ENCODE measurements at places on chromosomes 7 and 10. TPM values are rescaled to one million over a fixed set of nuclear protein-coding genes. Genes with fewer than 3 reads are reported as not detected.

DNA sequence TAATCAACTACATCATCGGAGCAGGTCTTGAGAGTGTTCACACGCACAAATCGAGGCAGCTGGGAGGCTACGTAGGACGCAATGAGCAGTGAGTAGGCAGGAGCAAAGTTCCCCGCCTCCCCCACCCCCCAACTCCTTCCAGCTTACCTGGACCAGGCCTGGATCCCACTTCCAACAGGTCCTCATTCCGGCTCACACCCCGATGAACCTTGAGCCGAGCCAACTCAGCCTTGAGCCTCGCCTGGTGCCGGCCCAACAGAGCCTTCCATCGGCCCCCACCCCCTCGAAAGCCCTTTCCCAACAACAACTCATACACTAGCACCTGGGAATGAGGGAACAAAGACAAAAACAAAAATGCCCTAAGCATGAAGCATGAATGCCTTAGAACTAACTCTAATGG lies 1.2 kb downstream of the NSUN5 start:
- no peak overlapping the region for H3K4me3 ChIP-seq
- H3K4me1 ChIP-seq = peaks cover 23% of the 10 kb centered on the region
- DNase-seq = no peak
- peaks cover 35% of the 10 kb centered on the region for H3K36me3 ChIP-seq
- H3K27ac ChIP-seq = no peak overlapping the region

DNA sequence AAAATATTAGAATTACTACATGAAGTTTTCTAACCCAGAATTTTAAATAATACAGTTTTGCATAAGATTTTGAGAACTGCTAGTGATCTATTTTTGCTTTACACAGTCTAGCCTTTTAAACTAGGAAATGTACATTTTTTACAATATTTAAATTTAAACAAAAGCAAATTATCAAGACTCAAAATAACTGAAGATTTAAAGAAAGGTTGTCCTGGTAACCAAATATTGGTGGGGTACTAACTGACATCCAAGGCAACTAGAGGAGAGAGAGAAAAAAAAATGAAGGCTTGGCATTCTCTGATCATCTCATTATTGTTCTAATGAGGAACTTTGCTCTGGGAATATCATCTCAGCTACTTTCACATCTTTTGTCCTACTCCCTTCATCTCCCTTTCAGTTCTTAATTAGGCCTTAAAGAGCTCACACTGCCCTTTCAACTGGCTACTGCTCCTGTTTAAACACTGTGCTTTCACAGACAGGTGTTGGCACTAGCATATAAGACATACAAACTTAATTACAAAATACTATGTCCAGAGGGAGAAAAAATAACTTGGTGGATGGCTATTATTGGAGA lies 33.7 kb downstream of the RAB11FIP2 start:
- peaks cover 11% of the 10 kb centered on the region for H3K36me3 ChIP-seq
- H3K4me1 ChIP-seq = no peaks in the 10 kb centered on the region
- no peaks in the 10 kb centered on the region for H3K27me3 ChIP-seq
- DNase-seq = no peak
- H3K27ac ChIP-seq = no peak overlapping the region

GRCh38 chr7:30682212-30683083 lies at the start of gene CRHR2:
TSS of gene CRHR2 (minus strand) at chr7:30682456. CDS start at chr7:30682280, 176 bp downstream.
- H3K36me3 ChIP-seq = no peaks in the 10 kb centered on the region
- peak within 1 kb of the TSS; percentile 68 for H3K4me3 ChIP-seq
- peaks cover 80% of the 10 kb centered on the region for H3K27me3 ChIP-seq

- H3K27ac ChIP-seq = no peak overlapping the region
- no peaks in the 10 kb centered on the region for H3K27me3 ChIP-seq
- H3K36me3 ChIP-seq = no peaks in the 10 kb centered on the region
- no peak overlapping the region for H3K4me3 ChIP-seq
Observed at GRCh38 chr10:105844241-105844640, 1203.2 kb downstream of the SORCS3 start.

- peaks cover 31% of the 10 kb centered on the region for H3K36me3 ChIP-seq
- H3K4me1 ChIP-seq = peaks cover 46% of the 10 kb centered on the region
- no peak for DNase-seq
- H3K27me3 ChIP-seq = no peaks in the 10 kb centered on the region
- H3K27ac ChIP-seq = peak overlapping the region; percentile 77
- peak overlapping the region; percentile 44 for H3K4me3 ChIP-seq
Observed at GRCh38 chr7:99380823-99381663, 6.5 kb downstream of the ARPC1B start.

SPDYE8 gene
- total RNA-seq = not detected

BRAT1 gene
- 37.7 TPM for total RNA-seq

HUS1 gene
- total RNA-seq = 15.6 TPM

- H3K27me3 ChIP-seq = no peaks in the 10 kb centered on the region
- H3K36me3 ChIP-seq = no peaks in the 10 kb centered on the region
- DNase-seq = no peak
- no peak overlapping the region for H3K4me3 ChIP-seq
Observed at GRCh38 chr7:117777335-117778142, 95.7 kb downstream of the CTTNBP2 start.

DNA sequence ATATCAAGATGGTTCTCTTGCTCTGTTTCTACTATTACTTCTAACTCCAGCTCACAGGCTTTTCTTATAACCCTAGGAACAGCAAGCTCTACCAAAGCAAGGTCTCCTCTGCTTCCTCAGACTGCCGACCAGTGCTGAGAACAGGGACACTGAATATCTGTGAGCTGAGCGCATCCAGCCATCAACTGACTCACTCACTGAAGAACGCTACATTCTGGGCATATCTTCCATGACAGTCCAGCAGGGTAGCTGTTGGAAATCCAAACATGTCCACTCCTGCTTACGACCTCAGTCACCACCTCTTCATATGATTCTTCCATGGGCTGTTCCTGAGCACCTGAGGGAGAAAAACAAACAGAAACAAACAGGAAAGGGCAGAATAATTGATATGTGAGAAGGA lies 2.8 kb downstream of the ZNF32 start:
- DNase-seq = no peak
- H3K27ac ChIP-seq = no peak overlapping the region
- H3K4me3 ChIP-seq = no peak overlapping the region
- peaks cover 17% of the 10 kb centered on the region for H3K4me1 ChIP-seq
- no peaks in the 10 kb centered on the region for H3K27me3 ChIP-seq
- H3K36me3 ChIP-seq = peaks cover 33% of the 10 kb centered on the region

GRCh38 chr10:125120053-125120710 lies 40.2 kb downstream of the CTBP2 start:
- H3K27me3 ChIP-seq = no peaks in the 10 kb centered on the region
- peak overlapping the region; percentile 76 for H3K27ac ChIP-seq
- no peaks in the 10 kb centered on the region for H3K36me3 ChIP-seq
- DNase-seq = no peak
- peaks cover 84% of the 10 kb centered on the region for H3K4me1 ChIP-seq

- no peaks in the 10 kb centered on the region for H3K4me1 ChIP-seq
- no peak overlapping the region for H3K27ac ChIP-seq
- H3K4me3 ChIP-seq = no peak overlapping the region
- no peaks in the 10 kb centered on the region for H3K27me3 ChIP-seq
- H3K36me3 ChIP-seq = no peaks in the 10 kb centered on the region
Observed at GRCh38 chr10:107206833-107207232, 42.3 kb upstream of the SORCS1 start.

GRCh38 chr10:103911021-103911459 lies 6.9 kb downstream of the STN1 start:
- H3K36me3 ChIP-seq = no peaks in the 10 kb centered on the region
- H3K27ac ChIP-seq = peak overlapping the region; percentile 53
- H3K4me3 ChIP-seq = no peak overlapping the region
- H3K4me1 ChIP-seq = peaks cover 36% of the 10 kb centered on the region
- no peak for DNase-seq

GRCh38 chr10:44862006-44862751 lies 49.0 kb upstream of the TMEM72 start:
- H3K27ac ChIP-seq = no peak overlapping the region
- H3K36me3 ChIP-seq = no peaks in the 10 kb centered on the region
- H3K4me3 ChIP-seq = no peak overlapping the region
- DNase-seq = no peak
- no peaks in the 10 kb centered on the region for H3K27me3 ChIP-seq

SLC16A12 gene
- 2.2 TPM for total RNA-seq

DNA sequence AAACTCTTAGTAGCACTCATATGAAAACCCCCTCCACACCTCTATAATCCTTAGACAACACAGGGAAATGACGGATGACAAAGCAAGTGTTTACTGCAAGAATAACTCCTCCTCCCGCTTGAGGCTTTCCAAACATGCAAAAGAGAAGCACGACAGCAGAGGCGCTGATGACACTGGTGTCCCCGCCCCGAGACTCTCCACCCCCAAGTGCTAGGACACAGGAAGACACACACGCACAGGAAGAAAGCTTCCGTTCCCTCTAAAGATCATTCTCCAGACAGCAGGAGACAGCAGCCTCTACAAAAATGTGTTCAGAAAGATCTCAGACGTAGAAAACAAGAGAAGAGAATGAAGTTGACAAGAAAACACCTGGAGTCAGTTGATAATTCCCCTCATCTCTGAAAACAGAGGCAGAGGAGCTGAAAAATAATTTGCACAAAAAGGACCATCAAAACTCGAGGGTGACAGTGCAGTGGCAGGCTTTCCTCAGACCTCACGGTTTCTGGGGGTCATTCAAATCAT lies 90.2 kb downstream of the DLG5 start:
- peaks cover 94% of the 10 kb centered on the region for H3K36me3 ChIP-seq
- no peak overlapping the region for H3K27ac ChIP-seq
- H3K4me1 ChIP-seq = peaks cover 30% of the 10 kb centered on the region

- no peaks in the 10 kb centered on the region for H3K27me3 ChIP-seq
- DNase-seq = no peak
- H3K36me3 ChIP-seq = no peaks in the 10 kb centered on the region
Observed at GRCh38 chr10:95741807-95742467, 14.0 kb upstream of the ENTPD1 start.

MARVELD1 gene
- total RNA-seq = 43.4 TPM

DNA sequence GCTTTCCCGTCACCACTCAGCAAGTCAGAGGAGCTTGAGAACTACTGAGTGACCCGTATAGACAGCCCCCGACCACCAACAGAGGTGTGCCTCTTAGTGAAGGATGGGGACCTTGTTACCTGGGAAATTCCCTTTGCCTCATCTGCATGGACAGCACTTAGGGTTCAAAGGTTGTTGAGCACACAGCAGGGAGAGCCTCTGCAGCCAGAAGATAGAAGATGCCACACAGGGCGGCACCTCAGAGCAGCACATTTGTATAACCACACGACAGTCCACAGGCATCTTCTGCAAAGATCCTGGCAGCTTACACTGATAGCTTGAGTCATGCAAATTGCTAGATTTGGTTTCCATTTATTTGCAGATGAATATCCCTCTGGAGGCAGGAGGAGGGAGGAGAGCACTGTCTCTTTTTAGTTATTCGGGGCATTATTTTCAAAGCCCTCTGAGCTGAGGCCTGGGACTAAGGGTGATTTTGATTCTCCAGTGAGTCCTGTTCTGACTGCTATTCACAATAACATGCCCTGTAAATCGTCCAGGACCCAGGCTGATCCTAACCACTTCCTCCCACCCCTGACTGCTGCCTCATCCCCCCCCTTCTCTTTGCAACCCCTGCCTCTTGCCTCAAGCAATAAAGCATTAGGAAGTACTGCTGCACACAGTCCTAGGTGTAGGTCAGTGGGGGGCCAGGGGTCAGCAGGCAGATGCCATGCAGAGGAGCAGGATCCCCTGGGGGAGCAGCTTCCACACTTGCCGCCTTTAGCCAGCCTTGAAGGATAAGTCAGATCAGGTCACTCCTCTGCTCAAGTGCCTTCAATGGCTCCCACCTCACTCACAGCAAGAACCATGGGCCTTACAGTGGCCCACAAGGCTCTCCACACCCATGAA lies 24.6 kb upstream of the INMT start:
- no peak overlapping the region for H3K27ac ChIP-seq
- no peaks in the 10 kb centered on the region for H3K36me3 ChIP-seq
- H3K4me3 ChIP-seq = no peak overlapping the region
- peaks cover 10% of the 10 kb centered on the region for H3K27me3 ChIP-seq
- DNase-seq = no peak

GRCh38 chr10:114336823-114337509 lies 67.3 kb downstream of the AFAP1L2 start:
- no peaks in the 10 kb centered on the region for H3K36me3 ChIP-seq
- no peak overlapping the region for H3K4me3 ChIP-seq
- H3K4me1 ChIP-seq = peaks cover 26% of the 10 kb centered on the region

NYAP1 gene
- 1.7 TPM for total RNA-seq

METTL2B gene
- 19.9 TPM for total RNA-seq

HOXA5 gene
- total RNA-seq = 7.8 TPM

APBB1IP gene
- total RNA-seq = 2.6 TPM

ZNF503 gene
- 21.2 TPM for total RNA-seq

TAS2R41 gene
- 0.66 TPM for total RNA-seq

DNA sequence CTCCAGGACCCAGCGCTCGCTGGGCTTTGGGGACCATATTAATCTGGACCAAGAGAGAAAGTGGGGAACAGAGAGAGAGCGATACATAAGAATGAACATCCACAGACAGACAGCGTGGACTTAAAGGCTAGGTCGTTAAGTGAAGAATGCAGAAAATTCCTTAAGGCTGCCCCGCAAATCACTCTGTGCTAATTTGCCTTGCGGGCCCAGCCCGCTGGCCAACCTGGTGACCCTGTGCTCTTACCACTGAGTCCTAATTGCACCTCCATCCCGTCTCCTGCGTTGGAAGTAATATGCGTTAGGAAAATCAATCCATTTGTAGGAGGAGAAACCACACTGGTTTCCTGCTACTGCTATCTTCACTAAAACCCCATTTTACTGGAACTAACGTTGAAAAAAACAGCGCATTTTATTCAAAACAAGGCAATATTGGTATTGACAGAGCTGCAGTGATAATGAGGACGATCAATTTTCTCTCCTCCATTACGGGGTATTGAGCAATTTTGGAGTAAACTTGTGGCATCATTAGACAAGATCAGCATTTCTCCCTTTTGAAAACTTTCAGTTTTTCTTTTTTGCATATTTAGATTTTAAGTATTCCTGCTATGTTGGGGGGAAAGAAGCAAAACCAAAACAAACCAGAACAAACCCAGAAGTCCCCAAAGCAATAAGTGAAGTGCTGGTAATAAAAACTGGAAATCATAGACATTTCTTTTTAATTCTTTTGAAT lies 85.2 kb downstream of the WDFY4 start:
- DNase-seq = no peak
- H3K27me3 ChIP-seq = no peaks in the 10 kb centered on the region
- H3K4me3 ChIP-seq = no peak overlapping the region

WIPF3 gene
- 7.8 TPM for total RNA-seq

- H3K4me3 ChIP-seq = no peak overlapping the region
- peaks cover 11% of the 10 kb centered on the region for H3K27me3 ChIP-seq
- H3K27ac ChIP-seq = no peak overlapping the region
- H3K36me3 ChIP-seq = no peaks in the 10 kb centered on the region
- DNase-seq = no peak
Observed at GRCh38 chr7:50854247-50854646, 71.6 kb upstream of the GRB10 start.

HIPK2 gene
- total RNA-seq = 24.5 TPM

PDE6C gene
- not detected for total RNA-seq

DNA sequence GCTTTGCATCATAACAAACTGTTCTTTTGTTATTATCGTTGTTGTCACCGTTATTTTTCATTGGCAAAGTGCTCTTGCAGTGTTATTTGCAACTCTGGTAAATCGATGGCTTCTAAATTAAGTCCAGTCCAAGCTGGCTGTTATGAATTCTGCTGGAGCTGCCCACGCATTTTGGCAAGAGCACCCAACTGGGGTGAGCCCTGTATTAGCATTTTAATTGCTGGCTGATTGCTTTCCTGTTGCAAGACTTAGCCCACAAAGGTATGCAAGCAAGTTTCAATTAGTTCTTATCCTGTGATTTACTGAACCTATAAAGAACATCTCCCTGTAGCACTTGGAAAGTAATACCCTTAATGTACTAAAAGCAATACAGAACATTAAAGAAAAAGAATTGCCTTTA lies 226.8 kb downstream of the ACTR3B start:
- H3K36me3 ChIP-seq = no peaks in the 10 kb centered on the region
- no peak for DNase-seq
- H3K4me3 ChIP-seq = no peak overlapping the region
- no peaks in the 10 kb centered on the region for H3K27me3 ChIP-seq
- no peaks in the 10 kb centered on the region for H3K4me1 ChIP-seq

Measured in esophagus muscularis mucosa (tissue), 4 donors.